ENCODE measurements at places on chromosomes 4 and X.
A peak's percentile ranks its signal among the peaks of the same experiment; 100 is the strongest.

GRCh38 chr4:165569031-165569430, 190.2 kb downstream of the CPE start:
- no peaks in the 10 kb centered on the region for H3K36me3 ChIP-seq
- no peak for DNase-seq
- no peaks in the 10 kb centered on the region for H3K27me3 ChIP-seq
- H3K4me1 ChIP-seq = no peaks in the 10 kb centered on the region
- no peak overlapping the region for H3K27ac ChIP-seq
- no peak overlapping the region for H3K4me3 ChIP-seq

- H3K4me3 ChIP-seq = no peak overlapping the region
- H3K27me3 ChIP-seq = peaks cover 8% of the 10 kb centered on the region
- H3K36me3 ChIP-seq = no peaks in the 10 kb centered on the region
- no peak overlapping the region for H3K27ac ChIP-seq
- peaks cover 3% of the 10 kb centered on the region for H3K4me1 ChIP-seq
Measured at GRCh38 chr4:8591626-8592365, 769 bp upstream of the CPZ start.

- H3K27ac ChIP-seq = no peak overlapping the region
- H3K36me3 ChIP-seq = no peaks in the 10 kb centered on the region
- no peaks in the 10 kb centered on the region for H3K4me1 ChIP-seq
- no peaks in the 10 kb centered on the region for H3K27me3 ChIP-seq
- DNase-seq = no peak
Measured at GRCh38 chrX:4944767-4945166, 1231.3 kb upstream of the PRKX start.

DNA sequence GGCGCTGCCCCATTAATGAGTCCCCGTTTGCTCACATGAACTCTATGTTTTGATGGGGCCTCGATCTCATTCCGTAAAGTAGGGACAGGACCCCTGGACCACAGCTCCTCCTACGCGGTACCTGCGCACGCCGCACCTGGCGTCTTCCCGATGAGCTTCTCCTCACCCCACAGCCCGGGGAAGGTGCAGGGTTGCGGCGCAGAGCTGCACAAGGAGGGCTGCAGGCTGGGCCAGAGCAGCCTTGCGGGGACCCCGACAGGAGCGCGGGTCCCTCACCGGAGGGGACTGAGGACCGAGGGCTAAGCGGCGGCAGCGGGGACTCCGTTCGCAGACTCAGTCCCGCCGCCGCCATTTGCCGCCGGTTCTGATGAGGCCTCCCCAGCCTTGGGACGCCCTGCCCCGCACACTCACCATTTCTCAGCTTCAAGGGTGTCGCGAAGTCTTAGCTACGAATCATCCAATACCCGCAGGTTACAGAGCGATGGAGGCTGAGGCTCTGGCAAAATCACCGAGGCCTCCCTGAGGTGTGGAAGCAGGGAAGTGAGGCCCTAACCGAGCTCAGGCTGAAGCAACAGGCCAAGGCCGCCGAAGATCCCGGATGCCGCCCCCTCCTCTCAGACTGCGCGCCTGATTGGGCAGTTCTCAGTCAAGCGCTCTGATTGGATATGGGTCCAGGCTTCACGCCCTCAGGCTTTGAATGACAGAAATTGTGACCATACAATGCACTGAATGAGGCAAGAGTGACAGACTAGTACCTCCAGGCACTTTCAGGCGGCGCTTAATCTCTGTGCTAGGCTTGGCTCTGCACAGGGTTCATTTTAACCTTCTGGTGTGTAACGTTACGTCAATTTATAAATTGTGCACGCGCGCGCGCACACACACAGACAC, 25.1 kb downstream of the ZNF721 start:
- H3K4me3 ChIP-seq = peak overlapping the region; percentile 95
- peak; percentile 89 for DNase-seq
- peaks cover 28% of the 10 kb centered on the region for H3K36me3 ChIP-seq

DNA sequence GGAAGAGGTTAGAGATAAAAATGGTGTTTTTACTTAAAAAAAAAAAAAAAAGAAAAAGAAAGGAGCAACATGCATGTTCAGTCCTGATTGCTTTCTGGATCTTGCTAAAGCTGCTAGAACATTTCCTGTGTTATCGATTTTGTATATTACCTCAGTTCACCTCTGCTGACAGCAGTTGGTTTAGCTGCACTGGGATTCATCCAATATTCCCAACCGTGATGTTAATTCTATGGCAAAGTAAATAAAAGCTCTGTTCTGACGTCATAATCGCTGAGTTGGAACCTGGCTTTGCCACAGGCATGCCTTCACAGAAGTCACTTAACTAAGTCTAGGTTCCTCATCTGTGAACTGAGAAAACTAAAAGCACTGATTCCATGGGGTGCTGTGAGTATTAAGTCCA, 90.7 kb upstream of the SORBS2 start:
- no peak overlapping the region for H3K4me3 ChIP-seq
- H3K36me3 ChIP-seq = no peaks in the 10 kb centered on the region
- no peak overlapping the region for H3K27ac ChIP-seq
- no peak for DNase-seq

GRCh38 chr4:170758988-170759387, 669.2 kb upstream of the AADAT start:
- H3K4me1 ChIP-seq = no peaks in the 10 kb centered on the region
- no peak overlapping the region for H3K4me3 ChIP-seq
- DNase-seq = no peak
- no peaks in the 10 kb centered on the region for H3K27me3 ChIP-seq

Data from ascending aorta (tissue), 2 donors.